ENCODE measurements at places on chromosomes 7 and 10.
A peak's percentile ranks its signal among the peaks of the same experiment; 100 is the strongest.

DNA sequence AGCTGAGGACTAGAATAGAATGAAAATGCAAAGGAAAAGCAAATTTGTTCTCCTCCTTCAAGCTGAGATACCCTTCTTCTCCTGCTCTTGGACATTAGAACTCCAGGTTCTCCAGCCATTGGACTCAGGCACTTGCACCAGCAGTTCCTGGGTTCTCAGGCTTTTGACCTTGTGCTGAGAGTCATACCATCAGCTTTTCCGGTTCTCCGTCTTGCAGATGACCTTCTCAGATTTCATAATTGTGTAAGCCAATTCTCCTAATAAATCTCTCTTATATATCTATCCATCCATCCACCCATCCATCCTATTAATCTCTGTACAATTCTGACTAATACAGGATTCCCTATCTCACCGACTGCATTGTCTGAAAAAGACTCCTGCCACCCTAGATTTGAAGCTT is 108.3 kb downstream of the AHR start:
- DNase-seq, result no peak

GRCh38 chr7:115995701-115996100 is 34.9 kb downstream of the TFEC start:
- no peak for DNase-seq

DNA sequence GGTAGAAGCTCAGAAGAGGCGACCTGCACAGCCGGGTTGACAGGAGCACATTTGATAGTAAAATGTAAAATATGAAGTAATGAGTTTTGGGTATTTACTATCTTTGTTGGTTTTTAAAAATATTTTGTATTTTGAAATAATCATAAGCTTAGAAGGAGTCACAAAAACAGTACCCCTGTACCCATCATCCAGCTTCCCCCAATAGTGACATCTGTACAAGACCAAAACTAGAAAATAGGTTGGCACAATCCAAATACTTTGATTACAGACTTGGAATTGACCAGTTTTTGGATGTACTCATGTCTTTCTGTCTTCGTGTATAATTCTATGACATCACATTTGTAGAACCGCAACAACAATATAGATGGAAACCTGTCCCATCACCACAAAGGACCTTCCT is 413.1 kb upstream of the PODXL start:
- DNase-seq, result no peak

DNA sequence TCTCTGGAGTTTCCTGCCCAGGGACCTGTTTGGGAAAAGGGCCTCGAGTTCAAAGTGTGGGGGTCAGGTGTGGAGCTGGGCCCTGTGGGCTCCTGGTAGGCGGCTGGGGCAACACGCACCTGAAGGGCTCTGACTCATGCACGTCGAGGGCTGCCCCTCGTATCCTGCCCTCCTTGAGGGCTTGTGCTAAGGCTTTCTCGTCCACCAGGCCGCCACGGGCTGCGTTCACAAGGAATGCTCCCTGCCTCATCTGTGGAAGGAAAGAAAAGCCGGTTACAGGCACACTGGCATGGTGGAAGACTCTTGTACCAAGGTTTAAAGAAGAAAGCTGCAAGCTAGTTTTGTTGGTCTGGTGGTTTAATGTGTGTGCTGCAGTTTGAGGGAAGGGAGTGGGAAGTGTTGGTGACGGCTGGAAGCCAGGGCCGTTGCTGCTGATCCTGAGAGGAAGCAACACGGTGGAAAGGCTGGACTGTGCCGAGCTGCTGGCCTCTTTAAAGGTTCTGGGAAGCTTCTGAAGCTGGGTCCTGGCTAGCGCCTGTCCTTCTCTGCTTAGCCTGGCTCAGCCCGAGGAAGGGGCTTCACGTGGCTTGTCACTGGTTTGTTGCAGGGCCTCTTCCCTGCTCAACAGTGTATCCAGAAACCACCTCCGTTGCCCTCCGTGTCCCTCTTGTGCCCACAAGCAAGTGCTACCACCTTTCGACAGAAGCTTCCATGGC is 52.0 kb downstream of the ZRANB1 start:
- DNase-seq, result no peak

- no peak for DNase-seq
Observed at GRCh38 chr10:115093776-115094408, 727 bp downstream of the ATRNL1 start.

GRCh38 chr10:29540016-29540415 is 94.8 kb downstream of the SVIL start:
- DNase-seq, result no peak

GRCh38 chr10:124590216-124591122 is 128.8 kb downstream of the LHPP start:
- peak; percentile 17 for DNase-seq

- DNase-seq, result no peak
Observed at GRCh38 chr7:39291628-39292410, 274.4 kb upstream of the YAE1 start.

- peak; percentile 93 for DNase-seq
Observed at GRCh38 chr7:48088559-48089045, 463 bp upstream of the UPP1 start.

GRCh38 chr7:49151146-49151545 is 226.8 kb downstream of the CDC14C start:
- no peak for DNase-seq

GRCh38 chr10:95831515-95831914 is 75.6 kb downstream of the ENTPD1 start:
- no peak for DNase-seq

DNA sequence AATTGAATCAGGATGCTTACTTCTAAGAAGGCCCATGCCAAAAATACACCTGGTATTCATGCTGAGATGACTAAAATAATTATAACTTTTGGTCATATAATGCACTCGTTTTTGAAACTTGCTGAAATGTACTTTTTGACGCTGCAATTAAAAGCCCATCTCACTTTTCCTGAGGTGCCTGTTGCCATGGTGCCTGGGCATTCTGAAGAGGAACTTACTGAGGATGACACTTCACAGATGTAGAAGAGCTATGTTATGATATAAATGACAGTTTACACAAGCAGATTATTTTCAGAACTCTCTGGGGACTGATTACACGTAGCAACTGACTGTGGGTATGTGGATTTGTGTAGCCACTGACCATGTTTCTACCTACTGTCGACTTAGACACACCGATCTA is 182.4 kb downstream of the TPK1 start:
- no peak for DNase-seq

DNA sequence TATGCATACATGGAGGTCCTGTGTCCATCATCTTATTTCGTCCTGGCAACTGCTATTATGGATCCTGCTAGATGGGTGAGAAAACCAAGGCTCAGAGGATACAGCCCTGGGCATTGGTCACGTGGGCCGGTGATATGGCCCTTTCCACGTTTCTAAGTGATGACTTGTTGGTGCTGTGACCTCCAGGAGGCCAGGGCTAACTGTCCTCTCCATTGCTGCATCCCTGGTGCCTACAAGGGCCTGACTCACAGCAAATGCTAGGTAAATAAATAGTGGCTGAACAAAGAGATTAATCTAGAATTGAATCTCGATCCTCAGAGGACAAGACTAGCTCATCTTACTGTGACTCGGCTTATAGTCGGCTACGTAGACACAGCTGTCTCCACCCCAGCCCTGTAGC is 78.6 kb downstream of the FAM53B start:
- no peak for DNase-seq

GRCh38 chr7:2209146-2209960 is 23.4 kb downstream of the MAD1L1 start:
- DNase-seq, result peak; percentile 84

Data from Right ventricle myocardium superior (tissue), 1 donor.